Spleen (tissue), 13 donors: ENCODE measurements at places on chromosomes 5 and 9. TPM values are rescaled to one million over a fixed set of nuclear protein-coding genes. Genes with fewer than 3 reads are reported as not detected.

- DNase-seq, result no peak
Measured at GRCh38 chr9:38707885-38708637, 11.9 kb downstream of the FAM240B start.

PIK3R1 gene
- 15.1 TPM for polyA plus RNA-seq

ANKRD55 gene
- 2.2 TPM for polyA plus RNA-seq

DNA sequence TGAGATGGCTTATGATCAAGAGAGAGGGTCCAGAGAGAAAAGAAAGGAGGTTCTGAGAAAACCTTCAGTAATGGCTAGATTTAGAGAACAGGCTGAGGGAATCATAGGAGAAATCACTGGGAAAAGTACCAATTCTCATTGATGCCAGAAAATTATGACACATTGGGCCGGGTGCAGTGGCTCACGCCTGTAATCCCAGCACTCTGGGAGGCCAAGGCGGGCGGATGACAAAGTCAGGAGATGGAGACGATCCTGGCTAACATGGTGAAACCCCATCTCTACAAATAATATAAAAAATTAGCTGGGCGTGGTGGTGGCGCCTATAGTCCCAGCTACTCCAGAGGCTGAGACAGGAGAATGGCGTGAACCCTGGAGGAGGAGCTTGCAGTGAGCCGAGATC is 29.5 kb upstream of the PLIN2 start:
- peak; percentile 24 for DNase-seq

DNA sequence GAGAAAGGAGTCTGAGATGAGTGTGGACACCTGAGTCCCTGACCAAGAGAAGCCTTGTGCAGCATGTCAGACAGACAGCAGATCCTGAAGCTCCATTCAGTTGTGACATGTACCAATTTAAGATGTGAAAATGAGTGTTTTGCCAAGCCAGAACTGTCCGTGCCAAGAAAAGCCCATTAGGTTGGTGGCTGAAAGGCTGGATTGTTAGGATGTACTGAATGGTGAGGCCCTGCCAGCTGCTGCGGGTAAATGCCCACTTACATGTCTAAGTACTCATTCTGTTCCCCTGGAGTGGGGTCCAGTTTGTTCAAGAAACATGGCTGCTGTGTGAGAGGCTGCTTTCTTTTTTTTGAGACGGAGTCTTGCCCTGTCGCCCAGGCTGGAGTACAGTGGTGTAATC is 14.6 kb downstream of the DAPK1 start:
- no peak for DNase-seq

GRCh38 chr5:108637134-108637533 is 110.6 kb upstream of the FER start:
- no peak for DNase-seq

STING1 gene
- 49.8 TPM for polyA plus RNA-seq

DNA sequence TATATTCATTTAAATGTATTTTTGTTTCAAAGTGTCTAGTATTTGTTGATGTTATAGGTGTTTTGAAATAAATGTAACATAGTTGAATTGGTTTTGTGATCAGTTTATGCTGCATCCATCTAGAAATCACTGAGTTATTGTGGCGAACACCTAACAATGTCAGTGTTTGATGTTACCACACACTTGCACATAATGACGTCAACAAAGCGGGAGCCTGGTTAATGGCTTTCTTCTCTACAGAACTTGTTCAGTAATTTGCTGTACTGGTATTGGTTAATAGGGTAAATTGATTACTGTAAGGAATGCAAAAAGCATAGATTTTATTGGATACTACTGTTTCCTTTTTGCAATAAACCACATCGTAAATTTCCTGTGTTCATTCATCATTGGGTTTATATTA is 133.0 kb downstream of the ATG10 start:
- DNase-seq, result no peak

CTSL gene
- polyA plus RNA-seq, result 37.8 TPM

DNA sequence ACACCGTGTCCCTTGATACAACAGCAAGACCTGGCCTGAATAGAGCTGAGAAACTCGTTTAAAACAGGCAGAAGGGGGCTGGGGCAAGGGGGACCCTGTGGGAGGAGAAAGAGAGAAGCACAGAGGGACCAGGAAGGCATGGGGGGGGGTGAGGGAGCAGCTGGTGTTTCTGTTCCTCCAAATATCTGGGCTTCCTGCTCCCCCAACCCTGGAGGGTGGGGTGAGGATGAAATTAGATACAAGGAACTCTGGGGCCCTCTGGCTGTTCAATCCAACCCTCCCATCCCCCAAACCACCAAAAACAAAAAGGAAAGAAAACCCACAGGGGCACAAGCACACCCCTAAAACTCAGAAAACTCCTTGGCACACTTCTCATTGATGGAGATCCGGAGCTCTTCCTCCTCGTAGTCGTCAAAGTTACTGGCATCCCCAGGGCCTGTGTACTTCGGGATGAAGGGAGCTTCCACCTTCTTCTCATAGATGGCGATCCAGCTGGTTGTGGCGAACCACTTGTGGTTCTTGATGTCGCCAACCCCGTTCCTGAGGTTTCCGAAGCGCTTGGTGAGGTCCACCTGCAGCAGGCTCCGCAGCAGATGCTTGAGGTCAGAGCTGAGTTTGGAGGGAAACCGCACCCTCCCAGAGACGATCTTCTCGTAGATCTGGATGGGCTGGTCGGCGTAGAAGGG is 1.1 kb downstream of the PRKACG start:
- no peak for DNase-seq

DNA sequence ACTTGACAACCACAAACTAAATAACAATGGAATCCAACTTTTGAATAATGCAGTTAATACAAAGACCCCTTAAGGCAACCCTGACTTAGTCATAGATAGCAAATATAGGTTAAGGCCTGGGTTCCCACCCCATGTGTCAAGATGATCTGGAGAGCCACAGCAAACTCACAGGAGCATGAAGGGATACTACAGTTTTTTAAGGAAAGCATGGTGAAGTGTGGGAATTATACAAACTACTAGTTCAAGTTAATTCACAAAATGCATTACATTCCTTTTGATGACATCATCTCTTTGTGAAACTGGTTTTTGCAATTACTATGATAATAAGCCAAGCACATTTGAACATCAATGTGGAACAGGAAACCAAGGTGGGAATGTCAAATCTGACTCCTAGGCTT is 50.6 kb downstream of the LHFPL2 start:
- DNase-seq, result no peak

DNA sequence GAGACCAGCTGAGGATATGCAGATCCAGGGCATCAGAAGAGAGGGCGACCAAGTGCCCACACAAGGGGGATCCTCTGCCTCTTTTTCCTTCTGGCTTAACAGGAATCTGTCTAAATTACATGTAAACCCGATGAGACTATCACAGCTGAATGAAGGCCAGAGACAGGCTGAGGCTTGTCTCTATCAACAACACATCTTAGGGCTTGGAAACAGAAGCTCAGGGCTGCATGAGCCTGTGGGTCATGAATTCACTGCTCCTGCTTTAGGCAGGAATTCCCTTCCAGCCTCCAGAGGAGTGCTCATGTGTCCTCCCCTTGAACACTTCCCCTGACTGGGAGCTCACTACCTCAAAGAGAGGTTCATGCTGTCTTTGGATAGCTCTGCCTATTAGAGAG is 106.1 kb upstream of the PHYKPL start:
- DNase-seq, result no peak

GRCh38 chr9:119368179-119368578 is 1.1 kb downstream of the BRINP1 start:
- no peak for DNase-seq

DNA sequence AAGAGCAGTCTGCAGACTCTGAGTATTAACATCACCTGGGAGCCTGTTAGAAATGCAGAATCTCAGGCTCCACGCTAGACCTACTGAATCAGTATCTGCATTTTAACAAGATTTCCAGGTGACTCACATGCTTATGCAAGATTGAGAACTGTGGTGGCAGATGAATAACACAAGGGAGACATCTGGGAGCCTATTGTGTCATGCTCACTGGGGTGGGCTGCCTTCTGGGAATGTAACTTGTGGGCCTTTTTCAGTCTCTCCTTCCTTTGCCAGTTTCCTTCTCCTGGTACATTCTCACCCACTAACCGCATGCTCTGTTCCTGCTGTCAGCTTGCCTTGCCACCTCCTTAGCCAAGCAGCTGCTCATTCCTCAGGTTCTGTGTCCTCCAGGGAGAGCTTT is 176.6 kb upstream of the C9orf72 start:
- no peak for DNase-seq

CFAP77 gene
- not detected for polyA plus RNA-seq

RNF38 gene
- 12.3 TPM for polyA plus RNA-seq

GRCh38 chr5:169494383-169494935 is 89.1 kb upstream of the SPDL1 start:
- no peak for DNase-seq

DNA sequence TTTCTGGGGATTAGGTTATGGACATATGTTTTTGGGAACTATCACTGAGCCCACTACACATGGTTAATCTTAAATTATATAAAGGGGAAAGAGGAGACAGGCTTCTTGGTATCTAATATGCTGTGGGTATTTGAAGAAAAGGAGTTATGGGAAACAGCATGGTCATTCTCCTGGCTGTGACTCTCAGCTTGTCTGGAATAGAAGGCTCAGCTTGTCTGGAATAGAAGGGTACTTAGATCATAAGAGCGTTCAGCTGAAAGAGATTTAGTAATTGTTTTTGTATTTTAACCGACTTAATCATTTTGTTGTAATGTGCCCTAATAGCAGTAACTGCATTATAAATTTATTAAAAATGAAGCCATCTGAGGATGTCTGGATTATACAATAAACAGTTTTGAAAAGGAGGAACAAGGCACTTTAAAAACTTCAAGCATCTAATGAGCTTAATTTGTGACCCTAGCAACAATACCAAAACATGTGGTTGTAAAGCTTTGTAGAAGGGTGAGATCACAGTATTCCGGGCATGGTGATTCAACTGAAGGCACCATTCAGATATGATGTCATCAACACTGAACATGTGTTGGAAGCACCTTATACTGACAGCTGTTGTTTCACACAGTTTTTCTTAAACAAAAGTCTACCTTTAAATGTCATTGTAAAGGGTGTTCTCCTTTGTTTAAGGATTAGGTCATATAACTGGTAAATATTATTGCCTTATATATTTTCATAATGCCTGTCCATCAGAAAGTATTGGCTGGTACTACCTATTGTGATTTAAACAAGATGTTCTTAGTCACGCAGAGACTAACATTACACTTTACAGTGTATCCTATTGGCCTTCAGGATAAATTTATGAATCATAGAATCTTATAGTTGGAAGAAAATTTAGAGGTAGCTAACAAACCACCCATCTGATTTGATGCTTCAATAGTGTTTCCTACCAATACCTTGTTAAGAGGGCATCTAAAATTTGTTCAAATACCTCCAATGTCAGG is 2174.1 kb upstream of the WWC1 start:
- DNase-seq, result no peak

- no peak for DNase-seq
Measured at GRCh38 chr5:55021410-55021809, 2.6 kb upstream of the GZMK start.

- no peak for DNase-seq
Measured at GRCh38 chr9:137023157-137023556, 4.9 kb downstream of the ABCA2 start.

DNA sequence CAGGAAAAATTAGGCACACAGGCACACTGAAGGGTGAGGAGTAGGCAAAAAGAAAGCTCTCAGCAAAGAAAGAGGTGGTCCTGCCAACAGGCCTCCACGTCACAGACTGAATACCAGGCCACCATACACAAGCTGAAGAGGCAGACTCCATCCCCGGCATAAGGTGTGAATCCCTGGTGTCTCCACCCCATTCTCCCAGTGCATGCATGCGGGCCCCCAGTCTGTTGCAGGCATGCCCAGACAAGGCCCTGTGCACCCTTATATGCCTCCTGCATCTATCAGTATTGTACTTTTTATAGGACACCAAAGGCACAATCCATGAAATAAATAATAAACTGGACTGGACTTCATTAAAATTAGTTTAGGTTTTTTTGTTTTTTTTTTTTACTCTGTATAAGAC is 73.1 kb downstream of the RGMB start:
- DNase-seq, result peak; percentile 32

GRCh38 chr5:109161914-109162683 is 247.7 kb downstream of the PJA2 start:
- no peak for DNase-seq

GRCh38 chr5:133907075-133907474 is 61.4 kb downstream of the C5orf15 start:
- no peak for DNase-seq

GRCh38 chr5:51983161-51983560 is 599.9 kb downstream of the ISL1 start:
- DNase-seq, result no peak

FCN2 gene
- 1.0 TPM for polyA plus RNA-seq

GRCh38 chr5:34866989-34867471 is 28.1 kb downstream of the TTC23L start:
- DNase-seq, result no peak

DNA sequence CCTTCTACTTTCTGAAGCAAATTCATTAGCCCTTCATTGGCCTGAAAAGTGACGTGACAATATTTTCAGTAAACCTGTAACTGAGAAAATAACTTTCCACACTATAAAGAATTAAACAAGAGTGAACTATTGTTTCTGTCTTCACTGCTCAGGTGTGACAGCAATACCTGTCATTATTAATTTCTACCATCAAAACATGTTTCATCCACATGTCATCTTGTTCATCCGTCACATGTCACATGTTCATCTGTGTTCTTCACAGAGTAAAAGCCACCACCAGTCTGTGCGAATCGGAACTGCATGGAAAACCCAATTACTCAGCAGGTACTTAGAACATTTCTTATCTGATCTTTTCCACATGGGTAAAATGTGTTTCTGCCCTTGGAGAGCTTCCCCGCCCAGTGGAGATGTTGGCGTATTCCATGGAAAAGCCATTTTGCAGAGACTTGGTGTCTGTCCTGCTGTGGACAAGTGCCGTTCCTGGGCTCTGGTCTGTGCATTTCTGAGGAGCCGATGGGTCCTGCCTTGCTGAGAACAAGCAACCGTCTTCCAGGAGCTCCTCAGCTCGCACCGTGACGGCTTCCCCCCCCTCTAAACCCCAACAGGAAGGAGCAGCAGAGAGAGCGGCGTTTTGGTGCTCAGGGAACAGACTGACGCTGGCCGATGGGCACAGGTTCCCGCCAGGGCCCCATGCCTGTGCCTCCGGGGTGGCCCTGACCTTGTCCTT is 10.6 kb upstream of the EXOC3 start:
- peak; percentile 67 for DNase-seq

DNA sequence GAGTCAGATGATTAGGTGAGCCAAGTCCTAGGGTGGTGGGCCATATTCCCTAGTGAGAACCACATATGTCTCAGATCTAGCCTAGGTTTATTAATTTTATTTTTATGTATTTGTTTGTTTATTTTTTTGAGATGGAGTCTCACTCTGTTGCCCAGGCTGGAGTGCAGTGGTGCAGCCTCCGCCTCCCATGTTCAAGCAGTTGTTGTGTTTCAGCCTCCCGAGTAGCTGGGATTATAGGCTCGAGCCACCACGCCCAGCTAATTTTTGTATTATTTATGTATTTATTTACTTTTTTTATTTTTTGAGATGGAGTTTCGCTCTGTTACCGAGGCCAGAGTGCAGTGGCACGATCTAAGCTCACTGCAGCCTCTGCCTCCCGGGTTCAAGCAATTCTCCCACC is 36.0 kb downstream of the NUP188 start:
- DNase-seq, result no peak

LVRN gene
- not detected for polyA plus RNA-seq
